Cerebellar nuclear complex (tissue), 1 donor: ENCODE measurements at places on chromosomes 16 and 17.

- DNase-seq: no peak
Observed at GRCh38 chr16:66926171-66926947, 1.0 kb upstream of the RRAD start.

DNA sequence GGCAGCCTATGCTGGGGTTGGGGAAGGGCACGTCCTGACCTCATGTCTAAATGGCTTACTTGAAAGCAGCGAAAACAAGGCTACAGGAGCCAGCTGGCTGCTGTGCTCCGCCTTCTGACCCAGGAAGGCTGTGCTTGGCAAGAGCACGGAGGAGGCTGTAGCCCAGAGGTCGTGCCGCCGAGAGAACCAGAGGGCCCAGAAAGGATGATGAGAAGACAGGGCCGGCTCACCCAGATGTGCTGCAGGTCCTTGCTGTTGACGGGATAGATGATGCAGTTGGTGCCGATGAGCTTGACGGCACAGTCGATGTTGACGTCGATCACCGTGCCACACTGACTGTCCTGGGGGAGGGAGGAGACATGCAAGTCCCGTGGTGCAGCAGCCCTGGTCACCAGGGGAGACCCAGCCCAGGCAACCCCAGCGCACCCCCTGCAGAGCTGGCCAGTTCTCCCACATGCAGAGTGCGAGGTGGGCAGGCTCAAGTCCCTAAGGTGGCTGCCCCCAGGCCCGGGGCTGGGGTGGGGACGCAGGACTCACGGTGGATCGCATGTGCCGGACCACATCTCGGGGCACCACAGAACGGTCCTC is 20.7 kb downstream of the SPHK1 start:
- DNase-seq: no peak

GRCh38 chr17:64736804-64737492 is 74.8 kb upstream of the SMURF2 start:
- DNase-seq: no peak

DNA sequence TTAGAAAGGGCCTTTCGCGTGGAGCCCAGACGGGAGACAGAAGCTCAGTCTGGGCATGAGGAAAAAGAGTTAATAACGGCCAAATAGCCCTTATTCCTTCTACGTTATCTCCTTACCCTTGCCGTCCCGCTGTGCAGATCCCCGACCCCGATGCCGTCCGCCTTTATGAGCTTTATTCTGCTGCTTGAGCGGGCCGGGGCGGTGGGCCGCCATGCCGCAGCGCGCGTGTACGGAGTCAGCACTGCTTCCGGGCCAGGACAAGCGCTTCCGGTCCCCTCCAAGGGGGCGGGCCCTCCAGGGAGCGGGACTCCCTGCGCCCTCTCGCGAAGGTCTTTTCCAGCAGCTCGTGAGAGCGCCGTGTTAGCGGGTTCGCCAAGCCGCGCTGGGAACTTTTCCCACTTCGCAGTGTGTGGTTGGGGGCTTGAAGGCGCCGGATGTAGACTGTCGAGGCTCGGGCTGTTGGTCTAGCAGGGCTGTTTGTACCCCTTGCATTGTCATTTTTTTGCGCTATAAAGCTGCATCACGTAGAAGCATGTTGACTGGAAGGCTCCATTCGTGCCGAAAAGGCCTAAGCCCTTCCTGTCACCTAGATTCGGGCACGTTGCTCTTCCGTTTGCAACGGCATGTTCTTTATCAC is at the start of gene TSR1:
TSS of gene TSR1 (minus strand) at position 243 of the 637 bp plus-strand sequence. CDS start at position 213, 30 bp downstream.
- DNase-seq: peak; percentile 30

DNA sequence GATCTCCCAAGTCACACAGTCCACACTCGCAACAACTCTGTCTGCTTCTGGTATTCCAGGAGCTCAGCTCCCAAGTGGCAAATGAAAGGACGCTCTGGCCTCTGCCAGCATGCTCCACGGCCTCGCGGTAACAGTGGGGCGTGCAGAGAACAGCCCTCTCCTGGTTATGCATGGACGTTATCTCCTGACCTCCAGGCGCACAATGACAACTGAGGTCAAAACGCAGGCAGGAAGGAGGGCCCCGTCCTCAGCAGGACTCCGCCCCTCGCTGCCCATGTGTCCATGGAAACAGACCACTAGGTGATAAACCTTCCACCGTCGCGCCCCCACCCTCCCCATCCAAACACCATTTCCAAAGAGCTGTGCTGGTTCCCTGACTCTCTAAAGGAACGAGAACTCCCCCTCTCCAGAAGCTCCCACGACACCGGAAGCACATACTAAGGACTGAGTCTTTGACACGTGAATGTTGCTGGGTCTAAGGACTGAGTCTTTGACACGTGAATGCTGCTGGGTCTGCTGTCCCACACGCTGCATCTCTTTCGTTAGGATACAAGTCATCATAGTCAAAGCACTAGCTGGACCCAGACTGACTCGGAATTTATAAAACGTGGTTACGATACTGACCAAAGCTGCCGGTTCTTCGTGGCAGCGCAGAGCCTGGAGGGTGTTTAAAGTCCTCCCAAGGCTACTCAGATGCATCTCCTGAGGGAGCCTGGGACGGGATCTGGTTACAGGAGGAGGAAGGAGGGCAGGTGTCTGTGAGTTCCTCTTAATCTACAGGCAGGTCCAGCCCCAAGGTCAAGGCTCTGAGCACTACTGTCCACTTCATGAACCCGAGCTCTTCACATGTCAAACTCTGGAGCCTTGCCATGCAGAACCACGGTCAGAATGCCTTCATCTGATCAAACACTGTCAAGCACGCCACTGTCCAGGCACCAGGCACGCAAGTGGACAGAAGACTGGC is 43.9 kb downstream of the KLHDC4 start:
- DNase-seq: no peak

- DNase-seq: no peak
Observed at GRCh38 chr16:88636488-88637265, 1.7 kb upstream of the IL17C start.

DNA sequence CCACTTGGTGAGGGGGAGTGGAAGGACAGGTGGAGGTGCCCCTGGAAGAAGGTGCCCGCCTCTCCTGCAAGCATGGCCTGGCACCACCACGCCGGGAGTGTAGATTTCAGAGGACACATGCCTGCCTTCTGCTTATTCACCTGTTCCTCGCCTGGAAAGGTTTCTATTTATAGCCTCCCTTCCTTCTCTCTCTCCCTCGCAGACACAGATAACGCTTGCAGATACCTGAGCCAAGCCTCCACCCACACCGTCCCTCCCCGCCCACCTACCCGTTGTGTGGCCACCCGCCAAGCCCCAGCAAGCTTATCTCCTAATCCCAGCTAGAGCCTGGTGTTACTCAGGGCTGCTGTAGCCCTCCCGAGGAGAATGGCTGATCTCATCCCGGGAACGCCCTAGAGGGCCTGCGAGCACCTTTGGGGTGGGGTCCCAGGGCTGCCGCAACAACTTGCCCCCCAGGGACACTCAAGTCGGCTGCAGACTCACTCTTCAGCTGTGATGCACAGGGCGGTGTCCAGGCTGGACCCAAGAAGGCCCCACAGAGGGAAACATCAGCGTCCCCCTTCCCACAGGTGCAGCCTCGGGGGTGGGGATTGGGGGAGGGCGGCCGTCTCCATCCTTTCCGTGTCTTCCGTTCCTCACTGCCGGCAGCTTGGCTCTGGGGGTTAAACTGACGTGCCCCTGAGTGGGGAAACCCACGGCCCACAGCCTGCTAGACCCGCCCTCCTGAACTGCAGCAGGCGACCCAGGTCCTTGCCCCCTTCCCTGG is 1.9 kb upstream of the SNAI3 start:
- peak; percentile 17 for DNase-seq

GRCh38 chr17:31541559-31541958 is 150.1 kb downstream of the RAB11FIP4 start:
- no peak for DNase-seq

DNA sequence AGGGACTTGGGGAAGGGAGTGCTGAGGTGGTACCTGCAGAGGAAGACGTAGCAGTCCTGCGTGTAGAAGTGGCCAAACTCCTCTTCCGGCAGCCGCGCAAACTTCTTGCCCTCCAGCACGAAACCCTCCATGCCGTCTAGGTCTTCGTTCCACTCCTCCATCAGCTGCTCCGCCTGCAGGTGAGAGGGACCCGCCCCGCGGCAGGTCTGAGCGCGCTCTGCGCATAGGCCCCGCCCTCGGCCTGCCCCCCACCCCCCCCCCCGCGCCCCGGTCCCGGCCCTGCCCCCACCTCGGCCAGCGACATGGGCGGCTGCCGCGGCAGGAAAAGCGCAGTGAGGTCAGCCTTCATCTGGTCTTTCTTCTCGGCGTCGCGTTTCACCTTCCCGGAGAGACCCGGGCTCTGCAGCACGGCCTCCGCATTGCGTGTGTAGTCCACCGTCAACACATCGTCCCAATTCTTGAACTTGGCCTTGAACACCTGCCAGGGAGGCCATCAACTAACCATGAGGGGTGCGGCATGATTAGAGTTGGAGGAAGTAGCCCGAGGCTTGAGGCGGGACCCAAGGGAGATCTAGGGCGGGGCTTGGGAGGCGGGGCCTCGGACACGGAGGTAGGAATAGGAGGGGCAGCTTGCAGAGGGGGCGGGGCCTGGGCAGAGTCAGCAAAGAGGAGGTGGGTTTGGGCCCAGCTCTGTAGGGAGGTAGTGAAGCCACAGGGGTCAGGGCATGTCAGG is 11.5 kb downstream of the FLII start:
- DNase-seq: no peak

- DNase-seq: no peak
Observed at GRCh38 chr16:71425746-71426068, 16.1 kb downstream of the TLE7 start.

DNA sequence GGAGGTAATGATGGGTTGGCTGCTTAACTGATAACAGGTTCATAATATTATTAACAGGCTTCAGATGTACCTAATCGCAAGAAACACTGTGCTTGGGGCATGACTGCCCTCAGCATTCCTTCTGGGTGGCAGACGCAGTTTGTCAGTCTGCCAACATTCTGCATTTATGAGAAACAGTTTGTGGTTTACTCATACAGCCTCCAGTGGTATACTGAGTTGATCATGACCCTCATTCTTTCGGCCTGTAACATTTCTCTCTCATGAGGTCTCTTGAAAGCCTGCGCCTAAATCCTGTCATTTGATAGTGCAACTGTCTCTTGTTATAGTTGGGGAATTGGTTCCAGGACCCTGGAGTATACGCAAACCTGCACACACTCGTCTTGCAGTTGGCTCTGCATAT is 4.9 kb upstream of the RUSF1 start:
- DNase-seq: no peak

DNA sequence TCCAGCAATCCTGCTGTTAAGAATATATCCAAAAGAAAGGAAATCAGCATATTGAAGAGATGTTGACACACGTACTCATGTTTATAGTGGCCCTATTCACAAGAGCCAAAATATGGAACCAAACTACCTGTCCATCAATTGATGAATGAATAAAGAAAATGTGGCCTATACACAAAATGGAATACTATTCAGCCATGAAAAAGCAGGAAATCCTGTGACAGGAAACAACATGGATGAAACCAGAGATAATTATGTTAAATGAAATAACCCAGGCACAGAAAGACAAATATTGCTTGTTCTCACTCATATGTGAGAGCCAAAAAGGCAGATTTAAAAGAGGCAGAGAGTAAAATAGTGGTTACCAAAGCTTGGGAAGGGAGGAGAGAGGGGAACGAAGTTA is 127.1 kb downstream of the KCNJ2 start:
- no peak for DNase-seq

- DNase-seq: no peak
Observed at GRCh38 chr16:2465653-2466415, 5.3 kb upstream of the NTN3 start.

- DNase-seq: no peak
Observed at GRCh38 chr16:47228241-47228640, 84.5 kb upstream of the NETO2 start.

DNA sequence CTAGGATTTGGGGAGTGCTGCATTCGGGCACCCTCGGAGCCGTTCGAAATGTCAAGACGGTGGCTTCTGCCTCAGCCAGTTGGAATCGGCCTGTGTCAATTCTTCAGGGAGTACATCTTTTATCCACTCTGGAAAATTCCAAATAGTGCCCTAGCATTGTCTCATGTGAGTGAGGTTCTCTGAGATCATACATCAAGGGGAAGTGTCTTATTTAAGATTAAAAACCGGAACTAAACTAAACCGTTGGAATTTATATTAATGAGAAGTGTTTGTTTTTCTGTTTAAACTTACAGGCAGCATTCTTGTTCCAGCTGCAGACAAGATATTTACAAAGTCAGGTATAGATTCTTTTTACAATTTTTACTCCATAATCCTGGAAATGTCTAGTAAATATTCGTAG is 56.8 kb downstream of the SLC47A1 start:
- DNase-seq: no peak

DNA sequence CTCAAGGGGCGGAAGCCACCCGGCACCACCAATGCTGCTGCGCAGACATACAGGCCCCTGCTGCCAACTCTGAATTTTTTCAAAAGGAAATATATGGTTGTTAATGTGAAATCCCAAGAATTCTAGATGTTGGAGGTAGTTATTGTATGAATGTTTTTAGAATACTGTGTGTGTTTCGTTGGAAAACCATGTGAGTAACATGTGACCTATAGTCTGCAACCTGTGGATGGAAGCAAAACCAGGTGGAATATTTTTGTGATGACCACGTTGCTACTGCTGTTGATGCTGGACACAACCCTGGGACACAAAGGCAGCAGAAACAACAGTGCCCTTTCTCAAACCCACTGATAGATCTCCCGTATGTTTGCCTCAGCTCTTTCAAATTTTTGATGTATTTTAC is 376.3 kb upstream of the SALL1 start:
- DNase-seq: no peak

DNA sequence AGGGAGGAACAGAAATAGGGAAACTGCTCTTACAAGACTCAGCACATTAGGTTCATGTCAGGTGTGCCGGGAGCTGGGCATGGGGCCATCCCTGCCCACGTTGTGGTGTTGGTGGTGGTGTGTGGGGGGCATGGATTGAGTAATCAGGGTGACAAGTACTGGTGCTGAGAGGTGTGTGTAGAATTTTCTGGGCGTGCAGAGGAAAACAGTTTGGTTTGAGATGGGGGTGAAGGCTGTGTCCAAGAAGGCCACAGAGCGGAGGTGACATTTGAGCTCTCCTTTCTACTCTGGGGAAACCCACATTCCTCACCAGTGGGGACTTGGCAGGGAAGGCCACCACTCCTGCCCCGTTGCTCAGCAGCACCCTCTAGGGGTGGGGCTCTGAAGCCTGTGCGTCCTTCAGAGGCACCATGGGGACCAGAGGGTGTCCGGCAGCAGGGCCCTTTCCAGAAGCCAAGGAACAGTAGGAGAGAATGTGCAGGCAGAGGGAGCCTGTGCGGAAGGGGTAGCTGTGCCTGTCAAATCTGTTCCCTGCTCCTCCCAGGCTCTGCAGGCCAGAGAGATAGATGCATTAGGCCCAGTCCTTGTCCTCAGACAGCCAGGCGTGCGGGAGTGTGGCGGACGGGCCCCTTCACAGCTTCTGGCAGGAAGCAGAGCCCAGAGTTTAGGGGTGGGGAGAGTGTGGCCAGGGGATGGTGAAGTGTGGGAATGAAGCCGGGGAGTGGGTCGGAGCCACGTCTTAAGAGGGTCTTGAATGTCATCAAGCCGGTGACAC is 48.7 kb upstream of the GSE1 start:
- no peak for DNase-seq

GRCh38 chr16:74455213-74455612 is 33.9 kb upstream of the CLEC18B start:
- no peak for DNase-seq
